SK-N-MC (cell line): ENCODE measurements at places on chromosomes 2 and 18.

- no peak for DNase-seq
Observed at GRCh38 chr18:65124633-65125032, 626.2 kb upstream of the CDH7 start.

GRCh38 chr2:217551252-217551899 lies 451.4 kb downstream of the TNS1 start:
- no peak for DNase-seq

GRCh38 chr2:119744335-119744939 lies 15.3 kb upstream of the PTPN4 start:
- DNase-seq: no peak

DNA sequence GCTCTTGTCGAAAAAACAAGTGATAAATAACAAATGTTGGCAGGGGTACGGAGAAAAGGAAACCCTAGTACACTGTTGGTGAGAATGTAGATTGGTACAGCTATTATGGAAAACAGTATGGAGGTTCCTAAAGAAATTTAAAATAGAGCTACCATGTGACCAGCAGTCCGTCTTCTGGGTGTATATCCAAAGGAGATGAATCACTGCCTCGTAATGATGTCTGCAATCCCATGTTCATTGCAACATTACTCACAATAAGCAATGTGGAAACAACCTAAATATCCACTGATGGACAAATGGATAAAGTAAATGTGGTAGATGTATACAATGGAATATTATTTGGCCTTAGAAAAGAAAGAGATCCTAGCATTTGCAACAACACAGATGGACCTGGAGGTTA lies 50.6 kb downstream of the SLC16A14 start:
- no peak for DNase-seq

- no peak for DNase-seq
Observed at GRCh38 chr2:10820978-10821695, 8.6 kb upstream of the PDIA6 start.

- DNase-seq: no peak
Observed at GRCh38 chr2:237097911-237098702, 12.4 kb downstream of the COPS8 start.

GRCh38 chr2:205367331-205367935 lies 314.9 kb upstream of the NRP2 start:
- no peak for DNase-seq

DNA sequence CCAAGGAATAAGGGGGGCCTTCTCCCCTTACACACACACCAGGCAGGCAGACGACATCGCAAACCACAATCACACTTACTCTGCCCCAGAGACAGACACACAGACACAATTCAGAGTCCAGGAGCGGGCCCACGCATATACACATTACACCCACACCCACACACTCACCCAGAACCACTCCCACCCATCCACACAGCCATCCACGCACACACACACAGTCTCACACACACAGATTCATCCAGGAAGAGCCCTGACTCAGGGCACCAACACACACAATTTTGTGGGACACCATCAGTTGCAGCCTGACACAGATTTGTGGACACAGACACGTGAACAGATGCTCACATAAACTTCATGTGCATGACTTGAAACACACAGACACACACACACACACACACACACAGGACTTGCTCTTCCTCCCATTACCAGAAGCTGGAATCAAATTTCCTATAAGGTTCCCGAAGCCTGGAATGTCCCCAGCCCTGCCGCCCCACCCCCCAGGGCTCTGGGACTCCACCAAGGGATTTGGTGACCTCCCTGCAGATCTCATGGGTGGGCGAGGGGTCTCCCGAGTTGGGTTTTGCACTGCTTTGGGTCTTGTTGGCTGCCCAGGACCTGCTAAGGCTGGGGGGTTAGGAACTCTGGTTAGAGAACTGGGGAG lies 23.5 kb downstream of the TNS1 start:
- DNase-seq: no peak
